AG09319 (cell line): ENCODE measurements at places on chromosomes 6 and 20.
A peak's percentile ranks its signal among the peaks of the same experiment; 100 is the strongest.

DNA sequence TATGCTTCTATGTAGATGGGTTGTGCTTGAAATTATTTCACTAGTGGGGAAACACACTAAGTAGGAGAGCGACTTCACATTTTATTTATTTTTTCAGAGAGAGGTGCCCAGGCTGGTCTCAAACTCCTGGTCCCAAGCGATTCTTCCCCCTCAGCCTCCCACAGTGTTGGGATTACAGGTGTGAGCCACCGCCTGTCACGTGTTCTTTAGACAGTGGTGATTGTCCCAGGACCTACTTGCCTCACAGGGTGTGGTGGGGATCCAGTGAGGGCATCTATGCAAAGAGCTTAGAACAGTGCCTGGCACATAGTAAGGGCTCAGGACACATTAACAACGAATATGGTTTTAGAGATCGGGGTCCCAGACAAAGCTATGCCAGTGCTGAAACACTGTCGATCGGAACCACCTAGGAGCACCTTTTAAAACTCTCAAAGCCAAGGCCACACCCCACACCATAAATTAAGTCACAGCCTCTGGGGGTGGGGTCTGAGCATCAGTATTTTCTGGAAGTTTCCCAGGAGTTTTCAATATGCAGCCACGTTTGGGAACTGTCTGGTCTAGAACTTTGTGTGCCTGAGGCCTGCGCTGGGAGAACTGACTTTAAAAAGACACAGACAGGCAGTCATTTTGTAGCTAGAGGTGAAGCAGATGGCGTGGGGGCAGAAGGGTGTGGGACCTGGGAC lies 4.8 kb upstream of the BCAS4 start:
- no peak for DNase-seq

DNA sequence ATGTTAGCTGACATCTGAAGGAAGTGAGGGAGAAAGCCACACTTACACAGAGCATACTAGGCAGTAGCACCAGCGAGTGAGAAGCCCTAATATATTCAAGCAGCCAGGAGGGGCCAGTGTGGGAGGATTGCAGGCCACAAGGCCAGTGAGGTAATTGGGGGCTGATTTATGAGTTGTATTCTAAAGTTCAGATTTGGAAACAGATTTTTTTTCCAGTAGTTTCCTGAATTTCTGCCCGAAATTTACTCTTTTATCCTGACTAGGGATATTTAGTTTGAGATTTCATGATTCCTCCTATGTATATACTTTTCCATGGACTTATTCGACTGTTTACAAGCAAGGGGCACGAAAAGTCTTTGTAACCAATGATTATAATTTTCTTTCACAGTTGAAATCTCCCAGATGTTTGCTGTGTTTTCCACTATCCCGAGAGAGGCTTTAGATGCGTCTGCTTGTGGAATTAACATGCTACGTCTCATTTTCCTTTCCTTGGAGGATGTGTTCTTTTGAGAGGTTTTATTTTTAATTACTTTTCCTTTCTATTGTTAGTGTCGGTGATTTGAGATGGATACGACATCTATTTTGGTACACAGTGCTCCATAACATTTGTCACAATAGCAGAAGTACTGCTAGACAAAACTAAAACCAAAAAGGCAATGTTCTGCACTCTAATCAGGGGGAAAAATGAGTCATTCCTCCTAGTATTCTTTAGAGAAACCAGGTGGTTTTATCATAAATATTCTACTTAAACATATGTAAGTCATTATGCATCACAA lies 356.3 kb upstream of the HSF2 start:
- DNase-seq: no peak

GRCh38 chr6:118377711-118378414 lies 170.2 kb upstream of the PLN start:
- DNase-seq: no peak

GRCh38 chr6:152441902-152442301 lies 195.3 kb downstream of the SYNE1 start:
- no peak for DNase-seq

GRCh38 chr6:90249034-90249433 lies 47.6 kb downstream of the BACH2 start:
- no peak for DNase-seq

- DNase-seq: no peak
Observed at GRCh38 chr6:82597201-82597600, 233.6 kb downstream of the TPBG start.

DNA sequence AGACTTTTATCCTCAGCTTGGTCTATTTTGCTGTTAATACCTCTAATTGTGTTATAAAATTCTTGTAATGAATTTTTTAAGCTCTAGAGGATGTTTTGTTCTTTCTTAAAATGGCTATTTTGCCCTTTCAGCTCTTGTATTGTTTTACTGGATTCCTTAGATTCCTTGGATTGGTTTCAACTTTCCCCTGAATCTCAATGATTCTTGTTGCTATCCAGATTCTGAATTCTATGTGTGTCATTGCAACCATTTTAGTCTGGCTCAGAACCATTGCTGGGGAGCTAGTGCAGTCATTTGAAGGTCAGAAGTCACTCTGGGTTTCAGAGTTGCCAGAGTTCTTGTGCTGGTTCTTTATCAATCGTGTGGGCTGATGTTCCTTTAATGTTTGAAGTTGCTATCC lies 37.1 kb downstream of the OTOR start:
- DNase-seq: no peak

DNA sequence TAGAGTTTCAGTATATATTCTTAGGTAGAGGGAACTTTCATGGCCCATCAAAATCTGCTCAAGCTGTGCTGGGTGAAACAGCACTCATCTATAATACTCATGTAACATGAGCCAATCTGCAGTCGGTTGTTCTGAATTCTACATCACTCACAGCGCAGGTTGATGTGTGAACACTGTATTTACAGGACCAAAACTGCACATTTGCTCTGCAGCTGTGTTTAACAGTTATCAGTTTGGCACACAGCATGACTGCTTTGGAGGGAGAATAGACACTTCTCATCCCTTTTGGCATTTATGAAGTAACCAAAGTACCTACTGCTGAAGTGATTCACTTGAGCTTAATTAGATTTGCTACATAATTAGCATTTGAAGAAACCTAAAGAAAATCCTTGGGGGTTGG lies 225.1 kb downstream of the BCKDHB start:
- DNase-seq: no peak

DNA sequence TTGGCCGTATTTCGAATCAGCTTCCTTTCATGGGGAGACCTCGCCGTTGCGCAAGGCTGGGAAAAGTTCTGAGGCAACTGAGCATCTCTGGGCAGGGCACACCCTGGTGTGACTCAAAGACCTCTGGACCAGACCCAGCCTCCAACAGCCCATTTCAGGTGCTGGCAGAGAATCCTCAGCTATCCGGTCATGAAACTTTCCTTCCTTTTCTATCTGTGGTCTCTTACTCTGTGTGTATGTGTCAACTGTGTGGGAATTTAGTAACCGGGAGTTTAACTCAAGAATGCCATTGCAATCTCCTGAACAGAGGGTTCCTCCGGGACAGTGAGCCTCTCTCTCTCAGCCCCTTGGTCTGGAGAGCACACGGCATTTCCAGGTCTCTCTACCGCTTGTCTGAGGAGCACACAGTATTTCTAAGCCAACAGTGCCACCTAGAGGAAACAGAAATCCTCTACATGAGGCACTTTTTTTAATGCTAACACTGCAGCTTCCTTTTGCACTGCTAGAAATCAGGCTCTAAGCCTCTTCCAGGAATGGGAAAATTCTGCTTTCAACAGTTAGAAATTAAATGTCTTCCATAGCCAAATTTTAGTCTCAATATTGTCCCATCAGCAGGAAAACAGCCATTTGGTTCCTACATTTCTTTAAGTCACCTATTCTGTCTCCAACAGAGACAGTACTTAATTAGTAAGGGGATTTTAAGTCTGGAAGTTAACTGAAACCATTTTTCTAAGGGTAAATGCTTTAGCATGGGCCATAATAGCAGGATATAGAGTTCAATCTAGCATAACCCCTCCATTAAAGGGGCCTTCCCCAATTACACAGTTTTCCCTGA lies 32.7 kb downstream of the PLN start:
- peak; percentile 40 for DNase-seq

- no peak for DNase-seq
Observed at GRCh38 chr6:138086573-138087196, 20.5 kb downstream of the PERP start.

GRCh38 chr6:69246983-69247382 lies 549.8 kb downstream of the LMBRD1 start:
- DNase-seq: no peak

GRCh38 chr6:166488076-166488685 lies 98.3 kb downstream of the RAMACL start:
- DNase-seq: no peak

DNA sequence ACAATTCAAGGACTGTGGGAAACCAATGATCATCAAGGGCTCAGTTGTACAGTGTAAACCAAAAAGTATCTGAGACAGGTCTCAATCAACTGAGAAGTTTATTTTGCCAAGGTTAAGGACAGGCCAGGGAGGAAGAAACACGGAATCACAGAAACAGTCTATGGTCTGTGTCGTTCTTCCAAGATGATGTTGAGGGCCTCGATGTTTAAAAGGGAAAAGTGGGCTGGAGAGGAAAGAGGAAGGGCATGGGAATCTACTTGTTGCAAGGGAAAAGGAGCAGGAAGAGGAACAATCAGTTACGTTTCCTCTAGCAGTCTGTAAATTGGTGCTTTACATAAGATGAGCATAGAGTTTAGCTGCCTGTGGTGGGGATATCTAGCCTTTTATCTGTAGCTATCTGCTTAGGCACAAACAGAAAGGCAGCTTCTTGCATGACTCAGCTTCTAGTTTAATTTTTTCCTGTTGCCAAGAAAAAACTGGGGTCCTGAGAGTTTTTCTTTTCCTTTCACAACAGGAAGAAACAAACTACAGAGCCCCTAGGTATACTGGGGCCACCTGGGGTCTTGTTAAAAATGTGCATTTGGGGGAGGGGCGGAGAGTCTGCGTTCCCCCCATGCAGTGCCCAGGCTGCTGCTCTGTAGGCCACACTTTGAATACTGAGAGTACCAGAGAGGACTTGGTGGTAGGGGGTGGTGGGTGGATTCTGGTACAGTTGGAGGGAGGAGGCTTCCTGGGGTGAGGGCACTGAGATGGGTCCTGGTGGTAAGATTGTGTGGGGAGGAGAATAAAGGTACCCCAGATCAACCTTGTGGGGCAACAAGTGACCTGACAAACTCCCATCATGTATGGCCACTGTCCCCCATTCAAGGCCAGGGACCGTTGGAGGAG lies 35.3 kb upstream of the EZR start:
- no peak for DNase-seq

DNA sequence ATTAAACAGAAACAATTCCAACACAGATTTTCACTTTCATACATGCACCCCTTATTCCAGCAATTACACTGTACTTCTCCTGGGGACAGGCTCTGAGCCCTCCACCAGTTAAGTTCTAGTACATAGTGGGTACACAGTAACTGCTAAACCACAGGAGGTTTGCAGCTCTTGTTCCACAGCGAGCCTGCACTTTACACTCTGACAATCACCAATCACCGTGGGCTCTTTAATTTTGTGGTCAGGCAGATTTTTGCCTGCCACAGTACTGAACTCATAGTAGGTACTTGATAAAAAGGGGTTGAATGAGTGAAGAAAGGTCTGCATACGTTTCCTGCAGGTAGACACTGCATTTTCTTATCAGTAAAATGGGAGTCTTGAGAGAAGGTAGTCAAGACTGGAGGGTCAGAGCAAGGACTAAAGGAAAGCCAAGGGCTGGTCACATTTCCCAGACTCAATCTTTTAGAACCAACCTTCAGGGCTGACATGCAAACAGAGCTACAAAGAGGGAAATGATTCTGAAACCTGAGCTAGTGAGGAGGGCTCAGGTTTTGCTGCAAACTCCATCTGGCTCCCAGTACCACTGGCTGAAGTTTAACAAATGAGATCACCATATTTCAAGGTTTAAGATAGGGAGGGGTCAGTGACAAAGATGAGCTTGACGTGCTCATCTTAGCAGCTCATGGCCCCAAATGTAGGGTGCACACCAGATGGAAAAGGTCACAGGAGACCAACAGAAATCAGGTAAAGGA lies 404.6 kb downstream of the BTBD9 start:
- no peak for DNase-seq

- DNase-seq: no peak
Observed at GRCh38 chr20:59646487-59646886, 42.1 kb downstream of the PHACTR3 start.

DNA sequence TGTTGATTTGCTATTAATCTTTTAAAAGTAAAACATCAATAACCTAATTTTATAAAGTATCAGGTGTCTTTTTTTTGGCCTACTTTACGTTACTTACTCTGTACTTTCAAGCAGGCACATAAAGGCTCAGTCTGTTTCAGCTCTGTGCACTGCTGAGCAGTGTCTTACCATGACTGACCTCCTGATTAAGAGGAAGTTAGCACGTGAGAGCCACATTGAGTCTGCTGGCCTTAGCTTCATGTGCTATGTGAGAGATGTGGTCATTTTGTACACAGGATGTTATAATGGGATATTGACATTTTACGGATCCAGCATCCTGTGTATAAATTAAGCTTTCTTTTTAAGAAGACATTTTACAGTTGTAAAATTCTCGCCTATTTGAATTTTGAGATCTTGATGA lies 31.9 kb downstream of the ARID1B start:
- DNase-seq: no peak

DNA sequence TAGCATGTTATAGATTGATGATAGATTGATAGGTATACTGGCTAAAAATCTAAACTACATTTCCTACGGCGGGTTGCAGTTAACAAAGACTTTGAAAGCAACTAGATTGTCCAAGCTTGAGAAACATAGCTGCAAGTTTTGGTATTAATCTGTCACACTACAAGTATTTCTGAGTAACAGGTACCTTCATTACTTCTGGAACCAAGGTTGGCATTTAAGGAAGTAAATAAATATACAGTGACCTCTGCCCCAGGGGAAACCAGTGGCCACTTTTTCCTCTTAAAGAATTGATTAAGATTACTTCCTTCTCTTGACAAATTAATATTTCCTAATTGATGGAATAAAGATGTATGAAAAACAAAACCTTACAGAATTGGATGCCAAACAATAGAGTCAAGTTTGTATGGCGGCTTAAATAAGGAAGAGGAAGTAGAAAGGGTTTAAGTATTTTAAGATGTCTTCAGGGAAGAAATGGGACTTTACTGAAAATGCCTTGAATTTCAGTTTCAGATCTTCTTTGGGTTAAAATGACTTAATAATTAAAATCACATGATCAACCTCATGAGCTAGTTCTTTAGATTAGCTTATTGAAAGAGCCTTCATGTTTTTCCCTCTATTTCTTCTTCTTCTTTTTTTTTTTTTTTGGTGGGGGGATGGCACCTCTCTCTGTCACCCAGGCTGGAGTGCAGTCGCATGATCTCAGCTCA lies 132.8 kb downstream of the DOK5 start:
- no peak for DNase-seq

- no peak for DNase-seq
Observed at GRCh38 chr20:1833728-1834726, 61.2 kb upstream of the SIRPA start.

DNA sequence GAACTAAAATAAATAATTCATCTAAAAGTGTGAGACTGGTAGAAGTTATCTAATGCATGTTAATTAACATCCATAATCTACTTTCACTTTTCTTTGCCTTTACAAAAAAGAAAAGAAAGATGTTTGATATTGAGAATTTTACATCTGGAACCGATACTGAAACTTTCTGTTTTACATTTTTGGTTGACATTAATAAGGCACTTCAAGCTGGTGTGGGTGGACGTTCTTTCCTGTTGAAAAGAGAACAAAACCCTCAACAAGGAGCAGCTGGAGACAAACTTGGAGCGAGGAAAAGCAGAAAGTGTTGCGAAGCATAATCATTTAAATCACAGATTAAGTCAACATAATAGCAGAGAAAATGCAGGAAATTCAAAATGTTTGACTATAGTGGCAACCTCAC lies 575.2 kb upstream of the ADGRB3 start:
- no peak for DNase-seq

GRCh38 chr20:10662661-10663458 lies 10.9 kb downstream of the JAG1 start:
- DNase-seq: no peak

- no peak for DNase-seq
Observed at GRCh38 chr20:52880997-52881396, 91.2 kb upstream of the TSHZ2 start.
